Right lobe of liver (tissue), 6 donors: ENCODE measurements at places on chromosomes 5 and 9. TPM values are rescaled to one million over a fixed set of nuclear protein-coding genes. Genes with fewer than 3 reads are reported as not detected.

QRFP gene
- total RNA-seq: 3.3 TPM

ANKRD55 gene
- total RNA-seq: 0.68 TPM

UBTD2 gene
- total RNA-seq: 7.1 TPM

SLCO6A1 gene
- not detected for total RNA-seq

FGD3 gene
- total RNA-seq: 2.8 TPM

PLPPR1 gene
- 1.4 TPM for total RNA-seq

TLX3 gene
- total RNA-seq: not detected

RABGAP1 gene
- 14.4 TPM for total RNA-seq

RECK gene
- 6.2 TPM for total RNA-seq

LCN12 gene
- 20.0 TPM for total RNA-seq

AIF1L gene
- 0.33 TPM for total RNA-seq

LCN6 gene
- not detected for total RNA-seq

DMRT3 gene
- total RNA-seq: not detected

IFNA2 gene
- not detected for total RNA-seq

MORN5 gene
- total RNA-seq: not detected

TERT gene
- total RNA-seq: not detected

SNAPC4 gene
- total RNA-seq: 6.5 TPM

SCGB3A1 gene
- total RNA-seq: 0.57 TPM

IL7R gene
- total RNA-seq: 7.4 TPM

GABRP gene
- 0.43 TPM for total RNA-seq

CATSPER3 gene
- total RNA-seq: not detected

ZSWIM6 gene
- 2.8 TPM for total RNA-seq

SPINK7 gene
- total RNA-seq: not detected
